NCI-H510A (cell line): ENCODE measurements at places on chromosomes 5 and 9.
A peak's percentile ranks its signal among the peaks of the same experiment; 100 is the strongest.

GRCh38 chr5:113487781-113488644 lies at the start of gene MCC:
Gene MCC, minus strand, starts transcription at chr5:113488453.
- DNase-seq: peak; percentile 66

DNA sequence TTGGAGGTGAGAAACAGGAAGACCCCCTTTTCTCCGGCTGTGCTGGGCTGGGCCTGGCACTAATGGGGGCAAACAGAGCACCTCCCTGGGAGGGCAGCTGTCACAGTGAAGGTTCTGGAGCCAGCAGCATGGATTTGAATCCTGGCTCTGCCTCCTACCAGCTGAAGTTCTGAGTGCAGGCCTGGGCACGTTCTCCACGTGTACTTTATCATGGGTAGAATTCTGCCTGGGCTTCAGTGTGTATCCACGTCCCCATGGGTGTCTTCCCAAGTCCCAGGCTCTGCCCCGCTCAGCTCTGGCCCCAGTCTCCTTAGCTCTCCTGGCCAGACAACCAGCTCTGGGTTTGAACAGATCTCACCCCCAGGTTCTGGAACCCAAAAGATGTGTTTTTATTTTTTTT lies 223.2 kb downstream of the PBX3 start:
- no peak for DNase-seq

DNA sequence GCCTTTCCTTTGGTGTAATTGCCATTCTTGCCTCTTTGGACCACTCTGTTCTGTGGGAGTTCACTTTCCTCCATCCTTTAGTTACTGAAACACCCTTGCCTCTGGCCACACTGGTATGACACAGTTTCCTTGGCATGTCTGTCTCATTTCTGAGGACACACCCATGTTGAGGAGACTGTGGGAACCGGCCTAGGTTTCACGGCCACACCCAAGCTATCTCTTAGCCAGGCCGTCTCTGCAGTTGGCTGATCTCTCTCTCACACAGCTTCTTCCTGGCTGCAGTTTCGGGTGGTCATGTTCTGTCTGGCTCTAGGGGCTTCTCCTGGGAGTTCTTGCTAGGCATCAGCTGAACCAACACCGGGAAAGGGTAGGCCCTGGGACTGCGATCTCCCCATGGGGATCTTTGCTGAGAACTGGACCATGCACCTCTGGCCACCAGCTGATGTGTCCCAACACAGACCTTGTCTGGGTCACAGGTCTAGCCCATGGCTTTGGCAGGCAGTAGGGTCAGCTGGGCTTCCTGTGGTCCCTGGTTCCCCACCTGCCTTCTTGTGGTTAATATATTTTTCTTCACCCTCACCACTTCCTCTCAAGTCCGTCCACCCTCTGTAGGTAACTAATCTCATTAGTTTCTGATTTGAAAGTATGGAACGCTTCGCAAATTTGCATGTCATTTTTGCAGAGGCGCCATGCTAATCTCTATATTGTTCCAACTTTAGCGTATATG lies 24.9 kb downstream of the ARHGEF37 start:
- DNase-seq: no peak

GRCh38 chr5:170389550-170389892 lies 354 bp upstream of the KCNMB1 start:
- no peak for DNase-seq

- DNase-seq: no peak
Observed at GRCh38 chr5:179822444-179822990, 1.8 kb downstream of the SQSTM1 start.

- DNase-seq: no peak
Observed at GRCh38 chr9:82209797-82210470, 221.4 kb downstream of the SPATA31D1 start.

GRCh38 chr9:92098638-92099037 lies 16.6 kb downstream of the SPTLC1 start:
- no peak for DNase-seq

- DNase-seq: peak; percentile 14
Observed at GRCh38 chr5:141514330-141515133, 25.7 kb downstream of the PCDHGC5 start.

- DNase-seq: no peak
Observed at GRCh38 chr9:28999057-28999456, 1425.8 kb upstream of the C9orf72 start.

GRCh38 chr5:116475338-116475737 lies 99.3 kb downstream of the SEMA6A start:
- DNase-seq: no peak

GRCh38 chr5:1640421-1640881 lies 116.7 kb upstream of the LPCAT1 start:
- DNase-seq: no peak

DNA sequence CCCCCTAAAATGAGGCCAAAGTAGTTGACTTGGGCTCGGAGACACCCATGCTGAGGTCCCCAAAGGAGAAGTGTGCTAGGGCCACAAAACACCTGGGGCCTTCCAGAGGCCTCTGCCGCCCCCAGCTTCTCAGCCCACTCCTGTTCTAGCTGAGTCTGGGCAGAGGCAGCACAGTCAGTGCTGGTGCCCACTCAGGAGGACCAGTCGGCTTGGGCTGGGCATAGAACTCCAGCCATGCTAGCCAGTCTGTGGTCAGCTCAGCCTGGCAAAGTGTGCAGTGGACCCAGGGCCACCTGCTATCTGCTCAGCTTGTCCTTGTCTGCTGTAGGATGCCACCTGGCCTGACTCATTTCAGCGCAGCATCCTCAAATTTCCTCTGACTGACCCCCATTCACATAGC lies 254.6 kb downstream of the FSTL4 start:
- DNase-seq: no peak

DNA sequence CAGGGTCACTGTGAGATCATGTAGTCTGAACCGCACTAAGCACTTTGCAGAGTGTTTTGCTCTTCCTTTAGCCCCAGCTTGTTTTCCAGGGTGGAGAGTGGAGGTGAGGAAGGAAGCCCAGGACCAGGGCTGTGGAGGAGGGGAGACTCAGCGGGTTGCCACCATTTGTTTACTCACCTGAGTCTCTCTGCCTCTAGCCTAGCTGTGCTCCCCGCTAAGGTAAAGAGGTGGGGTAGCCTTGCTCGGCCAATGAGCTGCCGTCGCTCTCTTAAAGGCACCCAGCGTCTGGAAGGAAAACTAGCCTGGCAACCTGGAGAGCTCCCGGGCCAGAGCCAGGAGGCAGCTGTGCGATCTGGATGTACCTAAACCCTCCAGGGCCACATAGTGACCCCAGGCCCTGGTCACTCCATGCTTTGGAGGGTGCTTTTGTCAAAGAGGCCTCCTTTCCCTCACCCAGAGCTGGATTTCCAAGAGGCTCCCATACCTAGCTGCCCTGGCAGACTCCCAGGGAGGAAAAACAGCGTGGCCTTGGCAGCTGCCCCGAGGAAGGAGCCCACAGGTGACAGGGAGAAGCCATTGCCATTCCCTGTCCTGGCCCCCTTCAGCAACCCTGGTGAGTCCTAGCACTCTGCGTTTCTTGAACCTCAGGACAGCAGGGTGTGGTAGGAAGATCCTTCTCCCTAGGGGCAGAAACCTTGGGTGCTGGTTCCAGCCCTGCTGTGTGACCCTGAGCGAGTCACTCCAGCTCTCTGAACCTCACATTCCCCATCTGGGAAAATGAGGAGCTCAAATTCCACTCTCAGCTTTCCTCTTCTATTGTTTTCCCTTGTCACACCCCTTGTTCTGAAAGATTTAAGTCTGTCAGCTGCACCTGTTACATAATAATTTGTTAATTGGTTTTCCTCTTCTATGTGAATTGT lies 42.4 kb upstream of the LARP1 start:
- DNase-seq: peak; percentile 83

- DNase-seq: no peak
Observed at GRCh38 chr9:134150557-134151214, 13.7 kb downstream of the RNU6ATAC start.

DNA sequence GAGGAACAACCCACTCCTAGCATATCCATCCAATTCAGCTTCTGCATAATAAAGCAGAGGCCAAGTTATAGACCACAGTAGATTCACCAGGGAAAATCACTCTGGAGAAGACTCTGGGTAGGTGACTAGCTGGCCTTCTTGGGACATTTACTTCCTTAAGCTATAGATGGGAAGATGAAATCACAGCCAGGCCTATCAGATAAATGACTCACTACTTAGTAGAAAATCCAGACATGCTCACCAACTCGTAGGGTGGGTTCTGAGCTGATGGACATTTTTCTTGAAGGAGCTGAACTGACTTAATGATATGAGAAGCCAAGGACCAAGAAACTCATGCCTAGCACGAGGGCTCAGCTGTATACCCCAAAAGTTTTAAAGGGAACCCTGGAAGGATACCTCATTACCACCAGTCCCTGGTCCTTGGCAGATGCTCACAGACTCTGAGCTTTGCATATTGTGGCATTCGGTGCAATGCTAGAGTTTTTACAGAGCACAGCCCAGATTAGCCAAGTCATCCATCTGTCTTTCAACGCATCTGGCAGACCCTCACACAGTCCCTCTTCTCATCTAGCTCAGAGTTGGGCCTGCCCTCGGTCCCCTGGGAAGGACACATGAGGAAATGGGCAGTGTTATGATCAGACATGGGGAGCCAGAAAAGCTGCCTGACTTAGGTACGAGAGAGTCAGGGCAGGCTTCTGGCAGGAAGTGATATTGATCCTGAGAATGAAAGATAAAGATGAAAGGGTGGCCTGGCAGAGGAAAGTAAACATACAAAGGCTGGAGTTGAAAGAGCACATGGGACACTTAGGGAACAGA lies 15.0 kb downstream of the ACSL6 start:
- DNase-seq: no peak

GRCh38 chr5:82356021-82356420 lies 77.9 kb upstream of the RPS23 start:
- DNase-seq: no peak

DNA sequence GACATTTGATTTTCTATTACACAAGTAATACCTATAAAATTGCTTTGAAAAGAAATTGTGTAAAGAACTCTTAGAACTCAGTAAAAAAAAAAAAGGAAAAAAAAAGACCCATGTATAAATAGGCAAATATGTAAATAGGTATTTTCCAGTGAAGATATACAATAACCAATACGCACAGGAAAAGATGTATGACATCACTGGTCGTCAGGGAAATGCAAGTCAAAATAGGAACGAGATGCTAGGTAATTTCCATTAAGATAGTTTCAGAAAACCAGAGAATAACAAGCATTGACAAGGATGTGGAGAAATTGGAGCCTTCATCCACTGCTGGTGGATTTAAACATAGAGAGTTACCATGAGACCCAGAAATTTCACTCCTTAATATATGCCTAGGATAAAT lies 708.8 kb downstream of the MTRR start:
- no peak for DNase-seq

GRCh38 chr9:110126986-110127864 lies 80.7 kb downstream of the C9orf152 start:
- no peak for DNase-seq

DNA sequence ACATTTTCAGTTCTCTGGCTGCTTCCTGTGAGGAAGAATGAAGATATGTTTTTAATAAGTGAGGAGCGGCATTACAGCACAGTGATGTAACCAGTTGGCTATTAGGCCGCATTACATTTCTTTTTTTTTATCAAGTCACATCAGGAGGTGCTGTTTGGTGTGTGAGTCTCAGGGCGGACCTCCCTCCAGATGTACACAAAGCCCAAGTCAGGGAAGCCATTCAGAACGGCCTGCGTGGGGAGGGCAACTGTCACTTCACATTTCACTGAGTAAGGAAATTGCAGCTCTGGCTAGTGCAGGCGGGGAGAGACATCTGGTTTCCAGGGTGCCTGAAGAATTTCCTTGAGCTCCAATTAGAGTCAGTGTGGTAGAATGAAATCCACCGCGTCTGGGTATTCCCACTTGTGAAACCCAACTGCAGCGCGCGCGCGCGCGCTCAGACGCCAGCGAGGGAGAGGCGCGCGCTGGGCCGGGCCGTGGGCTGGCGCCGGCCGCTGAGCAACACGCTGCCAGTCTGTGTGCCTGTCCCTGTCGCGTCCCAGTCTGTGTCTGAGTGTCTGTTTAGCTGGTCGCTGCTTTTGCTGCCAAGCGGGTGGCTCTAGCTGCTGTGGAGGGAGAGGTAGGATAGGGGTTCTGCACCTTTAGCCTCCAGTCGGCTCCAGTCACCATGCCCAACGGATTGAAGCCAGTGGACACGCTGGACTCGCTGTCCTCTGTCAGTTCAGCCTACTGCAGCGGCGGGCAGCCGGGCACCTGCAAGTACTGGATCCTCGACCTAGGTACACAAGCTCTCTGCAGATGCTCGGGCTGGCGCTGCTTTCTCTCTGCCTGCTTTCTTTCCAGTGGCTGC lies 140.8 kb upstream of the OTULINL start:
- no peak for DNase-seq

GRCh38 chr5:125492977-125493376 lies 746.5 kb upstream of the ZNF608 start:
- no peak for DNase-seq

DNA sequence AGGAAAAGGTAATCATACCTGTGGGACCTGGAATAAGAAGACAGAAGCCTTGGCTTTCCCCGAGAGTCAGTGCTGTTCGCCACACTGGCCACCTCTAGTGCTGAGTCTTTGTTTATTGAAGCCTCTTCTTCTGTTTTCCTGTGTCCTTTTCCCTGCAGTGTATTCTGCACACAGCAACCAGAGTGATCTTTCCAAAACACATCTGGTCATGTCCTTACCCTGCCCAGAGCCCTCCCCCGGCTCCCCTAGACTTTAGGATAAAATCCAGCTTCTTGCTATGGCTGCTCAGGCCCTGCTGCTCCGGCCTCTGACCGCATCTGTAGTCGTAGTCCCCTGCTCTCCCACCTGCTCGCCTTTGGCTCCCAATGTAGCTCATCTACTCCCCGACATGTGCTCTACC lies 28.3 kb downstream of the GALNT10 start:
- no peak for DNase-seq

DNA sequence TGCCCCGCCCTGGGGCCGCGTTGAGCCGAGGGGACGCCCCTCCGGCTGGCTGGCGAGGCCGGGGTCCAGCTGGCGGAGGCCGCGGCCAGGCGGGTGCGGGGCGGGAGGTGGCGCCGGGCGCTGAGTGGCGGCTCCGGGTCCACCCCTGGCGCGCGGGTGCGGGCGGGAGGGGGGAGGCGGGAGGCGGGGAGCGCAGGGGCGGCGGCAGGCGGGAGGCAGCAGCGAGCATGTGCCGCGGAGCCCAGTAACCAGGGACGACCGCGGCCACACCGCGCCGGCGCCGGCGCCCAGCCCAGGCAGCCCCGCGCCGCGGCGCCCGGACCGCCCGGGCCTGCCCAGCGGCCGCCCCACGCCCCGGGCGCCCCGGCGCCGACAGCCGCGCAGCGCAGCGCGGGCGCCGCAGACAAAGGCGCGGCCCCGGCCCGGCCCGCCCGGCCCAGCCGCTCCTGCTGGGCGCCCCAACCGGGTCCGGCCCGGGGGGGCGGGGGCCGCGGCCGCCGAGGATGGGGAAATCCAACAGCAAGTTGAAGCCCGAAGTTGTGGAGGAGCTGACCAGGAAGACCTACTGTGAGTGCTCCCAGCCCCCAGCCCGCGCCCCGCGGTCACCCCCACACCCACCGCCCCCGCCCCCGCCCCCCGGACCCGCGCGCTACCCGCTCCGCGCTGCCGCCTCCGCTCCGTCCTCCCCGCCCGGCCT lies at the start of gene NCS1:
TSS of gene NCS1 (plus strand) at position 244 of the 697 bp plus-strand sequence. CDS start at position 504, 260 bp downstream.
- peak; percentile 61 for DNase-seq
